Stromal cell of bone marrow (primary cell): ENCODE measurements at places on chromosomes 3 and 15.
A peak's percentile ranks its signal among the peaks of the same experiment; 100 is the strongest.

DNA sequence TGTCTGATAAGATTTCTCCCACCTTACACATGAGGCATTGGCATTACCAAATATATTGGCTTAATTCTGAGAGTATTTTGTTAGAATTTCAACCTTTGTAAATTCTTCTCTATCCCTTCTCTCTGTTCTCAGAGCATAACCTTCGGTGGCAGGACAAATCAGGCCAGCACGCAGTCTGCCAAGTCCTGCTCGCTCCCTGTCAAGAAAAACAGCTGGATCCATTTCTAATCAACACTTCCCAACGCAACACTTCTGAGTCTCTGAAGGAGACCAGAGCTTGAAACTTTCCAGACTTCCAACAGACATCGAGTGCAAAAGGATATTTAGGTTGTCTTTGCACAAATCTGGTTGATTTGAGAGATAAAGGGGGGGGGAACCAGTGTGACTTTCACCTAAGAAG lies 125.7 kb downstream of the SV2B start:
- DNase-seq = no peak

DNA sequence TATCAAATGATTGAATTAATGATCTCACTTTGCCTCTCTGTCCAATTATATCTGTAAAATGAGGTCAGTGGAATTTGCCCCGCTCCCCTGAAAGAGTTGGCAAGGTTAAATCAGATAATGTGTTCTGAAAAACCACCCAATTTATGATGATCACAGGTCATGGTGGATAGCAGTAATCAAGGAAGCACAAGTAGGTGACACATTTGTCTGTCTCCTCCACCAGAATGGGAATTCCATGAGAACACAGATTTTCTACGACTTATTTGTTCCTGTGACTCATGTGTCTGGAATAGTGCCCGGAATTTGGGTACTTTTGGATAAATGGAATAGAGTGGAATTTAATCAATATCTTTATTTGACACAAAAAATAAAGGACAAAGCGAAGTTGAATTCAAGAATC lies 220.9 kb upstream of the SUCLG2 start:
- peak; percentile 9 for DNase-seq

GRCh38 chr3:88267847-88268246 lies 118.1 kb downstream of the C3orf38 start:
- DNase-seq = no peak

- DNase-seq = no peak
Observed at GRCh38 chr15:35697549-35698299, 151.8 kb upstream of the DPH6 start.

- DNase-seq = no peak
Observed at GRCh38 chr3:3665961-3666640, 133.1 kb upstream of the LRRN1 start.

- DNase-seq = no peak
Observed at GRCh38 chr3:178569826-178570225, 33.6 kb downstream of the KCNMB2 start.
